Activated T-helper 1 cell treated with Interleukin-2 at 50 U/mL for 16 hours (primary cell): ENCODE measurements at places on chromosomes 3 and 15.

GRCh38 chr3:8980756-8981257 is 17.5 kb upstream of the RAD18 start:
- DNase-seq: no peak

DNA sequence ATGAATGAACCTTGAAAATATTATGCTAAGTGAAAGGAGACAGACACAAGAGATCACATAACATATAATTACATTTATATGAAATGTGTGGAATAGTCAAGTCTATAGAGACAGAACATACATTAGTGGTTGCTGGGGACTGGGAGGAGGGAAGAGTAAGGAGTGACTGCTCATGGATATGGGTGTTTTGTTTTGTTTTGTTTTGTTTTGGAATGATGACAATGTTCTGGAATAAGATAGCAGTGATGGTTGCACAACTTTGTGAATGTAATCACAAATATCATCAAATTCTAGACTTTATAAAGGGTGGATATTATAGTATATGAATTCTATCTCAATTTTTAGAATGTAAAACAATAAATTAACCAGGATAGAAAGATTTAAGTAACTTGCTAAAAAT is 57.4 kb upstream of the PHLDB2 start:
- DNase-seq: no peak

DNA sequence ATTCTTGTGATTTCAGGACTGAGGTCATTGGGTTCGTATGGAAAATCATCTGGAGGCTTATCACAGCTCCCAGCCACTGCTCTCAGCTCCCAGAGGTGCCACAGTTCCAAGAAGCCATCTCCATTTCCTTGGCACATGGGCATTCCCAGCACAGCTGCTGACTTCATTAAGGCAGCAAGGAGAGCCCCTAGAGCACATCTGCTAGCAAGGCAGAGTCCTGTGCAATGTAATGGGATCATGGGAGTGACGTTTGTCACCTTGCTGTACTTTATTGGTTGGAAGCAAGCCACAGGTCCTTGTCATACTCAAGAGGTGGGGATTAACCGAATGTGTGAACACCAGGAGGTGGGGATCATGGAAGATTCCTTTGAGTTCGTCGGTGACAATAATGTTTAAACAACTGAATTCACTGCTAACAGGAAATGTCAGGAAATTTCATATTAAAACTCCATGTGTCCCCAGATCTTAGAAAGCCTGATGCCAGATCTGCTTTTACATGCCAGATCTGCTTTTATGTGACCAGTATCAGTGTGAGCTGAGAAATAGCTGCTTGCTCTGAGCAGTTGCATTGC is 148.8 kb downstream of the GABRG3 start:
- DNase-seq: no peak

DNA sequence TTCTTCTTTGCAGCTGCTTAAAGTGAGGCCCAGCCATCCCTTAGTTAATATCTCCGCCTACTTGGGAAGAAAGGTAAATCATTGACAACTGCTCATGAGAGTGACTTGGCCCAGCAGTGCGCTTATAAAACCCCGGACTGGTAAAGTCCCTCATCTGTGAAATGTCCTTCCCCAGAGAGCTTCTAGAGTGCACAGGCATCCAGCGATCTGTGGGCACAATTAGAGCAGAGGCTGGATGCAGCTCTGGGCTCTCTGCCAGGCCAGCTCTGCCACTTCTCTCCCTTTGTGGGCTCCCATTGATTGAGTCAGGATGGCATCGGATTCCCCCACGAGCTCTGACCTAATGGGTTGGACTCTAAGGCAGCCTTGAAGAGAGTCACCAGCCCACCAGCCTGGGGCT is 219.0 kb upstream of the LINGO1 start:
- no peak for DNase-seq

GRCh38 chr3:123475786-123476185 is 26.9 kb upstream of the ADCY5 start:
- DNase-seq: no peak

DNA sequence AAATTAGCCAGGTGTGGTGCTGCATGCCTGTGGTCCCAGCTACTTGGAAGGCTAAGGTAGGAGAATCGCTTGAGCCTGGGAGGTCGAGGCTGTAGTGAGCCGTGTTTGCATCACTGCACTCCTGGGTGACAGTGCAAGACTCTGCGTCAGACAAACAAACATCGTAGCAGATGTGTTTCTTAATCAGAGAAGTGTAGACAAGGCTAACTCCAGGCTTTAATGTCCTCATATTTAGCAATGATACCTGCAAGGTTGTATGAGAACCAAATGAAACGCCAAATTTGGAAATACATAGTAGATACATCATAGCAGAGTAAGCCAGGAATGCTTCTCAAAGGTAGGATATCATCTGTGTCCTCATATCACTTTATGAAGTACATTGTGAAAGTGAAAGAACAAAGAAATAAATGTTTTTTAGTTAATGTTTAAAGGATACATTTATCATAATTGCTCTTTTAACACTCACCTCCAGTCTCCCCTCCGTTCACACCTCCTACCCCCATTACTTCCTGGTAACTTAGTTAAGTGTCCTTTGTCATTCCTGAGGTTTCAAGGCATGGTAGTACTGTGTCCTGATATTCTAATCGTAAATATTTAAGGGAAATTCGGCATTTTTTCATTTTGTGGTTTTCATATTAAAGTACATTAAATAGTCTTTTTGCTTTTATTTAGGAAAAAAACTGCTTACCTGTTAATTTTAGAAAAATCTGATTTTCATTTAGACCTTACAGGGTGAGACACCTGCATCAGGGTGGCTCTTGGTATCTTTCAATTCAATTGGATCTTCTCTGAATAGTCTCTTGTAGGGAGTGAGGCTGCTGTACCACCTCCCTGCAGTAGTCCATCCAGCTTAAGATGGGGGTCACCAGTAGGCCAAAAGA is 96.1 kb downstream of the OPA1 start:
- DNase-seq: no peak

- no peak for DNase-seq
These were observed at the start of gene MUSTN1 for GRCh38 chr3:52834871-52835501. TSS of gene MUSTN1 (minus strand) at chr3:52835019. CDS start at chr3:52834948, 71 bp downstream.

DNA sequence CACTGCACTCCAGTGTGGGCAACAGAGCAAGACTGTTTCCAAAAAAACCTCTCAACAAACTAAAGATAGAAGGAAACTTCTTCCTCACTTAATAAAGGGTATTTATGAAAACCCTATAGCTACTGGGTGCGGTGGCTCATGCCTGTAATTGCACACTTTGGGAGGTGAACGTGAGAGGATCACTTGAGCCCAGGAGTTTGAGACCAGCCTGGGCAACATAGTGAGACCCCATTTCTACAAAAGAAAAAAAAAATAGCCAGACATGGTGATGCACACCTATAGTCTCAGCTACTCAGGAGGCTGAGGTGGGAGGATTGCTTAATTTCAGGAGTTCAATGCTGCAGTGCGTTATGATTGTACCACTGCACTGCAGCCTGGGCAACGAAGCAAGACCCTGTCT is 22.4 kb downstream of the IP6K1 start:
- DNase-seq: no peak

DNA sequence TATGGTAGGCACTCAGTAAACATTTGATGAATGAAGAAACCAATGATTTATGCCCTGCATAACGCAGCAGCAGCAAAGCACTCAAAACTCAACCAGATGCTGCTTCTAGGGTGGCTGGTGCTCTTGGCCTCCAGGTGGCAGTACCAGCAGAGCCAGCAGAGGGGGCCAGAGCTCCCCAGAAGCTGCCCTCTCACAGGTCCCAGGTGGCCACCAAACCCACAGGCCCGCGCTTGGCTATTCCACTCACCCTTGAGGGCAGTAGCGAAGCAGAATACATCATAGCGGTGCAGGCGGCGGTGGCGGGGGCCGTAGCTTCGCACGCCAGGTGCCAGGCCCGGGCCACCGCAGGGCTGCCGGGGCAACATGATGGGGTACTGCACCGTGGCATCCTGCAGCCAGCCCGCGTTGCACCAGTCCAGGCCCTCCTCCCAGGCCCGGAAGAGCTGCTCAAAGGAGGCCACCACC is 16.6 kb downstream of the HAPLN3 start:
- DNase-seq: no peak

GRCh38 chr15:88302373-88302772 is 45.8 kb upstream of the NTRK3 start:
- no peak for DNase-seq

GRCh38 chr3:195905970-195906864 is 2.1 kb downstream of the TNK2 start:
- no peak for DNase-seq

DNA sequence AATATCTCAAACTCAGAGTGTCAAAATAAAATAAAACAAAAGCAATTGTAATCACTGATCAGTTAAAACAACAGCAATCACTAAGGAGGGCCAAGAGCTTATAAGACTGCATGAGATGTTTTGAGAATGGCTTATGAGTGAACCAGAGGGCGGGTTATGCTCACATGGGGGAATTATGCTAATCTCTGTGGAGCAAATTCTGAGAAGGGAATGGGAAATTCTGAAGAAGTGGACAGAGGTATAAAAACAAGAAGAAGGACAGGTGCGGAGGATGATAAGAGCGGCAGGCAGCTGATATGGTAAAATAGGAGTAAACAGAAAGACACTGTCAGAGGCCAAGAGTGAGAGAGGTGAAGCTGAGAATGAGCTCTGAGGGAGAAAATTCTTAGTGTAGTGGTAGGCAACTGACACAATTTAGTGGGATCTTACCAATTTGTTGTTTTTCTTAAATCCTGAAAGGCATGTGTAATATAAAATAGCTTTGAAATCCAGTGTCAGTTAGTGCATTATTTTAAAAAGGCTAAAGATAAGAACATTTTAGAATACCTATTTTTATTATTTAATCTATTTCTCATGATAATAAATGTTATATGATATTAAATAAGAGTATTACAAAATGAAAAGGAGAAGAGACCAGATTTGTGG is 133.8 kb downstream of the SPATA16 start:
- DNase-seq: no peak

GRCh38 chr15:51869060-51869421 is 39.6 kb downstream of the TMOD3 start:
- DNase-seq: no peak

GRCh38 chr3:48966876-48967361 is 23.1 kb upstream of the P4HTM start:
- DNase-seq: no peak

- no peak for DNase-seq
These were observed 147.4 kb downstream of the ERC2 start for GRCh38 chr3:56320883-56321282.

DNA sequence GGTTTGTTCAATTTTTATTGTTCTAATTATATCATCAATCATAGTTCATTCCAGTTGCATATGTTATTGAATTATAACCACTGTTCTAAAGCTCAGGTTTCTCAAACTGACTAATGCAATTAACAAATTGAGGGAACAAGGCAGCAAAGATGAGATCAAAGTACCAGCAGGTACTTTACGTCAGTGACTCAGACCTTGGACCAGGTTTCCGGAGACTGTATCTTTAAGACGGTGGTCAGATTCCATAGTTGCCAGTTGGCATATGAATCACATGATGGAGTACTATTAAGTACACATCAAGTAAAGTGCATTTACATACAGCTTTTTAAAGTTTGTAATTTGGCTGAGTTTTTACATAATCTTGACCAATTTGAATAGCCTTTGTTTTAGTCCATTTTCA is 583.6 kb upstream of the ROBO2 start:
- DNase-seq: no peak

DNA sequence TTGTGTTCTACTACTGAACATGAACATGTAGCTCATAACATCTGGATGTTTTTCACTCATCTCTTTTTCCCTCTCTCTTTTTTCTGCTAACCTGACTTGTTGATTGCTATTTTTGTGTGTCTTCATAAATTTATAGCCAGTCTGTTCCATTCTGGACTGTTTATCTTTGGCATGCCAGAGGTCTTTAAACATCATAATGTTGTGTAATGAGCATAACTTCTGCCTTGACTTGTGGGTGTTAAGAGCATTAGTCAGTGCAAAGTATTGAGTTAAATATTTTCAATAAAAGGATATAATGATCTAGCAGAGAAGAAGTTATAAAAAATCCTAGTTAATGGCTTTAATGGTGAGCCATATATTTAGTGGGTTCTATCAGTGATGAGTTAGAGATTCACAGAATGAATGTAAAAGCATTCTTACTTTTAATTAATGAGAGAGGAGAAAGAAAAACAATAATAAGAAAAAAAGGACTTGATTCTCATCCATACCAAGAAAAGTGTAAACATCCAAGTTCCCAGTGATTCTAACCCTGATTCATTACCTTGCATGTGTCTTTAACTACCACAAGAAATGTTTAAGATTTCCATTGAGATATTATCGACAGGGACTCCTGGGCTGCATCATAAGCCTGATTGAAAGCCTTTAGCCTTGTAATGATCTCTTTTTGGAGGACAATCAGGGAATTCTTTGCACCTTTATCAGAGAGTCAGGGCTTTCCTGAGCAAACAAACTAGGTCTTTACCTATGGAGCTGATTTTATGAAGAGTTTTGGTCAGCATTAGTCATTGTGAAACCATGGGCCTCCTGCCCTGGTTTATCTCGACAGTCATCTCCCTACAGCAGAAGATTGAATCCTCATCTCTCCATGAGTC is 22.9 kb downstream of the MITF start:
- DNase-seq: no peak

DNA sequence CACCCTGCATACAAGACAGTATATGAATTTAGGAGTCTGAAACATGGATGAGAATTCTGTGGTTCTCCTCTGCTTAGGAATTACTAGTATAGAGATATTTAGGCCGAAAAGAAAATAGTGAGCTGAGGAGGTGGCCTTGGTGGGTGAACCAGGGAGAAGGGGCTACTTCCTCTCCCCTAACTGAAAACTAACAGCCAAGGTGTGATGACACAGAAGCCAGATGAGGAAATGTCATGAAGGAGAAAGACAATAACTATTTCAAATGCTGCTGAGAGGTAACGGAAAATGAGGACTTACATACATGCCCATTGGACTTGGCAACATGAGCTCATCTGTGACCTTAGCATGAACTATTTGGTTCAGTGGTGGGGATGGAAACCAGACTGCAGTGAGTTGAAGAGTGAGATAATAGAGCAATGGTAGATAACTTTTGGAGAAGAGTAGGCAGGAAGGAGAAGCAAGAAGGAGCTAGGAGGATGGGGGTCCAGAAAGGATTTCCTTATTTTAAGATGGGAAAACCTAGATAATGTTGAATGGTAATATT is 114.4 kb upstream of the TSPAN3 start:
- DNase-seq: no peak

GRCh38 chr15:94383041-94383440 is 151.7 kb downstream of the MCTP2 start:
- no peak for DNase-seq

DNA sequence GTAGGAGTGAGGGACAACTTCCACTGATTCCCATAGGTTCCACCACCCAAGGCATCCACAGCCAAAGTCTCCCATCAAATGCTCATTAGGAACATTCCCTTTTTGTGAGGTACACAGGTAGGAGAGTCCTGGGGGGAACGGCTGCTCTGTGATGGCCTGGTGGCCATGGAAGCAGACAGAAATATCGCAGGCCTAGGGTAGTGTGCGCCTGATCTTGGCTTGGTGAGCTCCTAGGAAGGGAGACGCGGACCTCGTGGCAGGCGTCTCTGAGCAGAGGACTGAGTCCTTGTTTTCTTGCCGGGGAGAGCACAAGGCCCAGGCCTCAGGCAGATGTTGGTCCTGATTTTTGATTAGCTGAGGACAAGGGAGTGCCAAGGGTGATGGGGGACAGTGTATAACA is 99.5 kb downstream of the SNRPN start:
- DNase-seq: no peak

GRCh38 chr3:9032231-9032777 is 69.0 kb upstream of the RAD18 start:
- no peak for DNase-seq
